ENCODE measurements at places on chromosomes 11 and 22.

DNA sequence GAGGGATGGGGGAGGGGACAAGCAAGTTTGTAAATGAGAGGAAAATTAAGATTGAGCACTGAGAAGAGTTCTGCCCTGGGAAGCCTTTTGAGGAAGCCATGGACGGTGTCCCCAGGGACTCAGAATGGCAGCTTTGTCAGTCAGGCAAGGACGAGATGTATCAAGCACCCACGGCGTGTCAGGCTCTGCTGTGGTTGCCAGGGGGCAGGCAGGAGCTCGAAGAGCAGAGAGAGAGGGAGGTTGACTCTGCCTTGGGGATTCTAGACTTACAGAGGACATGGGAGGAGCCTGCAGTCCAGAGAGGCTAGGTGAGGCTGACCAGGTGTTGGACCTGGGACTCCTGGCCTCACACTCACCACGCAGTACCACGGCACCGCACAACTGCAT, 29.1 kb upstream of the SYT7 start:
- DNase-seq = no peak

DNA sequence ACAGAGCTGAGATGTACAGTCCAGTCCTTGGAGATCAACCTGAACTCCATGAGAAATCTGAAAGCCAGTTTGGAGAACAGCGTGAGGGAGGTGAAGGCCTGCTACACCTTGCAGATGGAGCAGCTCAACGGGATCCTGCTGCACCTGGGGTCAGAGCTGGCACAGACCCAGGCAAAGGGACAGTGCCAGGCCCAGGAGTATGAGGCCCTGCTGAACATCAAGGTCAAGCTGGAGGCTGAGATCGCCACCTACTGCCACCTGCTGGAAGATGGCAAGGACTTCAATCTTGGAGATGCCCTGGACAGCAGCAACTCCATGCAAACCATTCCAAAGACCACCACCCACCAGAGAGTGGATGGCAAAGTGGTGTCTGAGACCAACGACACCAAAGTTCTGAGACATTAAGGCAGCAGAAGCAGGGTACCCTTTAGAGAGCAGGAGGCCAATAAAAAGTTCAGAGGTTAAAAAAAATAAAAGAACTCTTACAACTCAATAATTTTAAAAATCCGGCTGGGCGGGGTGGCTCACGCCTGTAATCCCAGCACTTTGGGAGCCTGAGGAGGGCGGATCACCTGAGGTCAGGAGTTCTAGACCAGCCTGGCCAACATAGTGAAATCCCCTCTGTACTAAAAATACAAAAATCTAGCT, 69.9 kb upstream of the RTL6 start:
- DNase-seq = peak; percentile 22

DNA sequence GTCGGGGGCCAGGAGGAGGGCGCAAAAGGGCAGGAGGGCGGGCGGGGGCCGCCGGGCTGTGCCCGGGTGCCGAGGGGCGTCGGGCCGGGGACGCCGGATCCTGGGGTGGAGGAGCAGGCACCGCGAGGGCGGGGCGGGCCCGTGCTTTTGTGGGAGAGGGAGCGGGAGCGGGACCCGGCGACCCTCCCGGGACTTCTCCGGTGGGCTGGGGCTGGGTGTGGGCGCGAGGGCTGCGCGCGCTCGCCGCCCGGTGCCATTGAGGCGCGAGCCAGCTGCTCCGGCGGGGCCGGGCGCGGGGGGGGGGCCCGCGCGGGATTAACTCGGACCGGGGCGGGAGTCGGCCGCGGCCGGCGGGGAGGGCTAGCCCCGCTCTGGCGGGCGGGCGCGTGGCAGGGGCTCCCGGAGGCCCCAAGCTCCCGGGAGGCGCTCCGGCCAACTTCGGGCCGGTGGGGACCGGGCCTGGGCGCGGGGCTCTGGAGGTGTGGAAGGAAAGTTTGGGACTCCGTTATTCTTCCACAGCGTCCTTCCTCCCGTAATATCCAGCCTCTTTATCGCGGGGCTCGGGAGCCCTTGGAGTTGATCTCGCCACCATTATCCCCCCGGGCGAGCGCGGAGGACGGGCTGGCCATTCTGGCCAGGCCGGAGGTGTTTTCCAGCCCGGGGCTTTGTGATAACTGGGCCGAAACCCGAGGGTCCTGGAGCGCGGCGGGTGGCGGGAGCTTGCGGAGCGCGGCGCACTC, 936 bp downstream of the CECR2 start:
- DNase-seq = no peak

- DNase-seq = peak; percentile 51
Observed at GRCh38 chr11:6402561-6402981, 12.3 kb downstream of the SMPD1 start.

DNA sequence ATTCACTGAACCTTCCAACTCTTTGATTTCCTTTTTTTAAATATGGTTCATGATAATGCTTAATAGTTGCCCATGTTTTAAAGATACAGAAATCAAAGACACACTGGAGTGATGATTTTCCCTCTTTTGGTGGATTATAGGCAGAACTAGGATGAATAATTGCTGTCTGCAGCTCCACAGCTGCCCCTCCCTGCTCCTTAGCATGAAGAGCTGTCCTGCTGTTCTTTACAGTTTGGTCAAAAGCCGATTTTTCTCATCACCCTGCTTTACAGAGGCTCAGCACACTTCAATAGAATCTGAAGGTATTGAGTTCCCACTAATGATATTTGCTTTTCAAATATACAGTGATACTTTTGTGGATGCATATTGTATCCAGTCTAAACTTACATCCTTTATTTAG, 202.6 kb downstream of the AASDHPPT start:
- DNase-seq = no peak

DNA sequence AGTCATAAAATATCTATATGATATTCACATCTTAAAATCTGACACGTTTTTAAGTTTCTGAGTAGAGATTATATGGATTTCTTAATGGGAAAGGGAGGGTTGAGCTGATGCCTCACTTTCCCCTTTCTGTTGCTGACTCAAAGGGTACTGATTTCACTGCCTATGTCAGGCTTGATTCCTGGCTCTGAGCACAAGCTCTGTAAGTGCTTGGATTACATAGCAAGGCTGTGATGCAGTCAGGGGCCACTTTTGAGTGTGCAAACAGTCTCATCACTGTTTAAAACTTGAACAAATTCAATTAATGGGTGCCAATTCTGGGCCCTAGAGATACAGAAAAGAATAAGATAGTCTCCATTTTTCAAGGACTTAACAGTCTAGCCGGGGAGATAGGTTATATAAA, 14.4 kb downstream of the ATXN10 start:
- no peak for DNase-seq

DNA sequence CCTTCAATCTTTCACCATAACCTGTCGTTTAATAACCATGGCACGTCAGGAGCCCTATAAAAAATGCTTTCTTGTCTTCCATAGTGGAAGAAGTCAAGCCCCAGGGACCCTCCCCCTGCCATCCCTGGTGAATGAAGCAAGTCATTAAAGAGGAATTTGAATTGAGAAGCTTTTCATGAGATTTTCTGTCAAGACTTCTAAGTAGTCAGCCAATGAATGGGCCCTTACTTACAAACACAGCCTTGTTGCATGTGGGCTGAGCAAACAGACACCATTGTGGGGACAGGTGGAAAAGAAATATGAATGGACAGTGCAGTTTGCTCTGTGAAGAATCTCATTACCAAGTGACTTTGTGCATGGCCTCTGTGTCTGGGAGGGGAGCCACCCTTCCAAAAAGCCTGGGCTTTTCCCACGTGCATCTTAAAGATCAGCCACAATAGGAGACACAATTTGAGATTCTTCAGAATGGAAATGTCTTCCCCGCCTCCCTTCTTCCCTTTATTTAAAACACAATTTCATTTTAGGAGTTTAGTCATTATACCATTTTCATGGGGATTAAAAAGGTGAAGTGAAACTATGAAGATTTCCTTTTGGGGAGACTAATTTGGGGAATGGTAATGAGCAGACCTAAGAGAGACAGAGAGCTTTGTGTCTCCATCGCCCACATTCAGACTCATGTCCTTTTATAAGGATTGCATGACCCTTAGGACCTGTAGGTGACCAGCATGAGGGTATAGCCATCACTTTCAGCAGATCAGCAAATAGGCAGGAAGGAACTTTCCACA, 152.0 kb downstream of the LRRC4C start:
- DNase-seq = no peak

GRCh38 chr22:40877488-40877887, 15.6 kb upstream of the DNAJB7 start:
- DNase-seq = no peak

DNA sequence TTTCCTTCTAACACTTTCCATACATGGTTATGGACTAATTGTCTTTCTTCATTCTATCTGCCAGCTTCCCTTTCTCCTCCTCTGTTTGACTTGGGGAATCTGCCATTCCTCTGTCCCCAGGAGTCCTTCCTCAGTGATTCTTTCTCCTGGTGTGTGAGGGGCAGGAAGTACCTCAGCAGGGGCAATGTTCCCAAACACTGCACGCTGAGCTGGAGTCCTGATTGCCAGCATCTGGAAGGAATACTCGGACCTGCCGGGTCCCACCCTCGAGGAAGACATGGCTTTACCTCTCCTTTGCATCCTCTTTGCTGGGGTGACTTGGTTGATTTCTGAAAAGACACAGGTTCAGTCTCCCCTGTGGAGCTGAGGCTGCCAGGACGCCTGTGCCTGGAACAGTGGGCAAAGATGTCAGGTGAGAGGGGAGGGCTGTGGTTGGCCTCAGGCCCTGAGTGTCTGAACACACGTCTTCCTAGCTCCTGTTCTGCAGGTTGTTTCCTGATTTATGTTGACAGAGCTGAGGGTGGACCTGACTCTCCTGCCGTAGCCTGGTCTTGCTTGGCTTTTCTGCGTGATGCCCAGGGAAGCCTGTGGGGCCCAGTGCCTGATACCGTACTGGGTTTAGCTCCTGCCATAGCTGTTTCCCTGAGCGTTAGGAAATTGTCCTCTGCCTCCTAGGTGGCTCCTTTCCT, 4.3 kb downstream of the COX8A start:
- DNase-seq = no peak

GRCh38 chr11:11987503-11988022, 20.9 kb downstream of the DKK3 start:
- no peak for DNase-seq

DNA sequence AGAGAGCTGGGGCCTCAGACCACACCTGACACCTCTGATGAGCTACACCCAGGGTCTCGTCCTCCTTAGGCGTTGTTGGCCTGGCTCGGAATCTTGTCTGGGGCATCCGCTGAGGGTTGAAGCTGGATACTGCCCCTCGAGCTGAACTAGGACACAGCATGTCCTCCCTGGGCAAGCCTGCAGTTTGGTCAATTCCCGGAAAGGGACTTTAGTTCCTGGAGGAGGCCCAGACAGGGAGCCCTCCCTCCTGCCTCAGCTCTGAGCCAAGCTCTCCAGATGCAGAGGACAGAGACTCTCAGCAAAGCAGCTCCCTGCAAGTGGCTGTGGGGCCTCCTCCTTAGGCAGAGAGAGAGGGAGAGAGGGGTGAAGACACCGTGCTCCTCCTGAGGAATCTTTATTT, 4.9 kb downstream of the APOL3 start:
- DNase-seq = no peak

GRCh38 chr11:57277845-57278720, 41.0 kb upstream of the APLNR start:
- no peak for DNase-seq

- no peak for DNase-seq
Observed at GRCh38 chr11:11478687-11479086, 125.6 kb upstream of the CSNK2A3 start.

DNA sequence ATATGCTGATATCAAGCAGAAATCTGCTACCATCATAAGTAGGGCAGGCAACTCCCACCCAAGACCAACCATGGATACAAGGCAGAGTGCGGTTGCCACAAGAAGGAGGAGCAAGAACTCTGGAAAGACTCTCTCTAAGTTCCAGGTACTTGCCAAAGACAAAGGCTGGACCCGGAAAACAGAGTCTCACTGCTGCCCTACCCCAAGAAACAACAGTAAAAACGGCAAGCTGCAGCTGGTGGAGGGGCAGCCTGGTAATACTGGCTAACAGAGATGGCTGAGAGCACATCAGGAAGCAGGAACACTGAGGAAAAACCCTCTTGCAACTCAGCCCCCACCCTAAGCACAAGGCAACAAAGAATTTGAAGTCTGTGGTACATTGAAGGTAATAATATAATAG, 27.7 kb upstream of the NXPE2 start:
- DNase-seq = no peak

GRCh38 chr11:131301306-131301705, 69.1 kb upstream of the NTM start:
- DNase-seq = no peak

DNA sequence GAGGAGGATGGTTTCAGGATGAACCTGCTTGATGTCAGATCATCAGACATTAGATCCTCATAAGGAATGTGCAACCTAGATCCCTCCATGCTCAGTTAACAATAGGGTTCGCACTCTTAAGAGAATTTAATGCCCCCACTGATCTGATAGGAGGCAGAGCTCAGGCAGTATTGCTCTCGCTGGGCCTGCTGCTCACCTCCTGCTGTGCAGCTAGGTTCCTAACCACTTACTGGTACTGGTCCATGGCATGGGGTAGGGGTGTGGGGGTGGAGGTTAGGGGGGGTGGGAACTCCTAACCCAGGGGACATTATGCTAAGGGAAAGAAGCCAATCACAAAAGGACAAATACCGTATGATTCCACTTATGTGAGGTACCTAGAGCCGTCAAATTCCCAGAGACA, 256.5 kb downstream of the TENM4 start:
- DNase-seq = no peak

DNA sequence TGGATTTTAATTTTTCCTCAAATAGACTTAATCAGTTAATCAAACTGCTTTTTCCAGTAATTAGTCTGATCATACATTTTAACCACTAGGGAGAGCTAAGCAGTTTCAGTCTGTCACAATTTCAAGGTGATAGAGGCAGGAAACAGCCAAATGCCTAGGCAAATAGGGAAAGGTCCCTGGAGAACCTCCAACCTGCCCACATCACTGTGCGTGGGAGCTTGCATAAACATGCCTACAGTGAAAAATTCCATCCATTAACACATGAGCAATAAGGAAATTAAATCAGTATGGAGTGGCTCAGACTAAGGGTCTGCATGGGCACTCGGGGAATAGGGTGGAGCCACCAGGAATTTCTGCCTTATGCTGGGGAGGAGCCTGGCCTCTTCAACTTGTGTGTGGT, 74.6 kb downstream of the AASDHPPT start:
- no peak for DNase-seq

- no peak for DNase-seq
Observed at GRCh38 chr11:128375961-128376360, 211.4 kb downstream of the ETS1 start.

GRCh38 chr11:24145411-24145810, 351.4 kb upstream of the LUZP2 start:
- no peak for DNase-seq

DNA sequence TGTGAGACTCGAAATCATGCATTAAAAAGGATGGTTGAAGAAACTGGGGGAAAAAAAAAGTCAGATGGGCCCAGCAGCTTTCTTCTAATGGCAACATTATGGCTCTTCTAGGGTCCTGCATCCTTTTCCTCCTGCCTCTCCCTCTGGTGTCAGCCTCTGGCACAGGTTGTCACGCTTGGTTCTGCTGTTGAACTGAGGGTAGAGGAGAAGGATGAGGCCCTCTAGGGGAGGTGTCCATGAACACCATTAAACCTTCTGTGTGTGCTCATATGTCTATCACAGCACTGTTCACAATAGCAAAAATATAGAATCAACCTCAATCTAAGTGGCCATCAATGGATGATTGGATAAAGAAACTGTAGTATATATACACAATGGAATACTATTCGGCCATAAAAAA, 36.0 kb downstream of the BUD13 start:
- no peak for DNase-seq

- DNase-seq = no peak
Observed at GRCh38 chr11:12266132-12266531, 111.2 kb upstream of the PARVA start.

All from activated T-cell treated with anti-CD3 and anti-CD28 coated beads for 1 hour (primary cell).